ENCODE measurements at places on chromosomes 3 and 15.

- no peak for DNase-seq
Measured at GRCh38 chr15:92643849-92644815, 11.4 kb downstream of the FAM174B start.

DNA sequence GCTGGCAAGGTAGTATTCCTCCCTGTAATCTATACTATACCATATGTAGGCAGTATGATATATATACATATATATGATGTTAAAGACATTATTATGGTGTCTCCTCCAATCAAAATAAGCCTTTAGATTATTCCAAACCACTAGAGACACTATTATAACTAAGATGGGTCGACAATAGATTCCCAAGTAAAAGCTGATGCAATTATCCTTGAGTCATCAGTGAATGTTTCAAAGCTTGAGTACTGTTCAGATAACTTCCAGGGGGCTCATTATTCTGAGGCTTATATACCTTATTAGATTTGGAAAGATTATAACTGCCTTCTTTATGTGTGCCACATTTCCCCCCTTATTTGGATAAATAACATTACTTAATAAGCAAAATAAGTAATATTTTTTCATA, 11.9 kb upstream of the C3orf38 start:
- DNase-seq = no peak

DNA sequence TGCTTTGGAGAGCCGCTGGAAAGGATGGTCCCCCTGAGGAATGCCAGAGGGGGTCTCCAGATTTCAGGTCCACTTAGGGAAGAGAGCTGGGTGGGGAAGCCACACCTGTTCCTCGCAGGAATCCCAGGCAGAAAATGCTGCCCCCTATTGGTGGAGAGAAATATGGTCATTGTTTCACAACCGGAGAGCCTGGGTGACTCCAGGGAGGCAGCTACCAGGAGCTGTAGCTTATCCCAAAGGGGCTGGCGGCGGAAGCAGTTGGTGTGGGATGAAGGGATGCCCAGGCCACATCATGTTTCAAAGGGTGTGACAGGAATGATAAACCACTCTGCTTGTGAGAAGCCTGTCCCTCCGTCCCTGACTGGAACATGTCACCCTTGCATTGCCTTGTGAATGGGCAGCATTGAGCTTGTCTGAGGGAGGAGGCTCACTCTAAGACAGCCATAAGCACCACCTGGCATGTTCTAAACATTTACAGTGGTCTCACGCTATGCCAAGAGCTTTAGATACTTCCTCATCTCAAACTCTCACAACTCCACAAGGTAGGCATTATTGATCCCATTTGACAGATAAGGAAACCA, 34.5 kb downstream of the POMGNT2 start:
- no peak for DNase-seq

DNA sequence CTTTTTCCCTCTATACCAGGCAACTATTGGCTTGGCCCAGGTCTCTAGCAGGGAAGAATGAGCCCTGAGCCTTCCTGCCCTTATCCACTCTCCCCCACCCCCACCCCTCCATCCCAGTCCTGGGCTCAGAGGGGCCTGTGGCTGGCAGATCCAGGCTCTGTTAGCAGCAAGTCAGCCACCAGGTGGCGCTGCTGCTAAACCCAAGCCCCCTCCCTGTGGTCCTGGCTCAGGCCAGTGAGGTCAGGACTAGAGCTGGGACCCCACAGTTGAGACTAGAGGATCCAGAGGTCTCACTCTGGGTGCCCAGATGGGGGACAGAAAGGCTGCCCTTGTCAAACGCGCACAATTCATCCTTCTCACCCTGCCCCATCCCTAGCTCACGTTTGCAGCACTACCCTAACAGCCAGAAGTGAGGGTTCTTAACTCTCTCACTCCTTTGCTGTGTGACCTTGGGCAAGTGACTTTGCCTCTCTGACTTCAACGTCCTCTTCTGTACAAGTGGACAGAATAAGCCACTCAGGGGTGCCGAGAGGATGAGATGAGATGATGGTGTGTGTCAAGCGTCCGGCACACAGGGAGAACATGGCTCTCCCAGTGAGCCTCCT, 46.8 kb upstream of the SLC6A1 start:
- peak; percentile 71 for DNase-seq

DNA sequence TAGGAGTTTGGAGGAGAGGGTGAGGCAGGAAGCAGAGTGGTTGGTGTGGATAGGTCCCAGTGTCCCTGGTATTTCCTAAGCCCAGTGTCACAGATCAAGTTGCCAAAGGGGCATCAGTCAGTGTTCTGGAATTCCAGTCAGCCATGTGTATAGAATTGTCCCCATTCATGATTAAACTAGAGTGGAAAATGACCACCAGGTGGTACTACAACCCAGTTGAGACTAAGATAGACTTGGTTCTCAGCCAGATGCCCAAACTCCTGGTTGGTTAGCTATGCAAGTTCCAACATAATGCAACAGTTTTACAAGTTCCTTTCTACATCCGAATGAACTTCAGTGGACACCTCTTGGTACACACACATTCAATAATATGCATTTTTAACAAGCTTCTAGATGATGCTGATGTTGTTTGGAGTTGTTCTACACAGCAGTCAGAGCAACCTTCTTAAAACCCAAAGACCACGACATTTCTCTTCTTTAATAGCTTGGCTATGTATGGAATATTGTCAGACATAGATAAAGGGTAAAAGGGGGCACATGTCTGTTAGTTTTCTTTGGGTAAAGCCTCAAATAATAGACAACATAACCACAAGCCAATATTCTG, 8.4 kb upstream of the ATR start:
- DNase-seq = no peak

DNA sequence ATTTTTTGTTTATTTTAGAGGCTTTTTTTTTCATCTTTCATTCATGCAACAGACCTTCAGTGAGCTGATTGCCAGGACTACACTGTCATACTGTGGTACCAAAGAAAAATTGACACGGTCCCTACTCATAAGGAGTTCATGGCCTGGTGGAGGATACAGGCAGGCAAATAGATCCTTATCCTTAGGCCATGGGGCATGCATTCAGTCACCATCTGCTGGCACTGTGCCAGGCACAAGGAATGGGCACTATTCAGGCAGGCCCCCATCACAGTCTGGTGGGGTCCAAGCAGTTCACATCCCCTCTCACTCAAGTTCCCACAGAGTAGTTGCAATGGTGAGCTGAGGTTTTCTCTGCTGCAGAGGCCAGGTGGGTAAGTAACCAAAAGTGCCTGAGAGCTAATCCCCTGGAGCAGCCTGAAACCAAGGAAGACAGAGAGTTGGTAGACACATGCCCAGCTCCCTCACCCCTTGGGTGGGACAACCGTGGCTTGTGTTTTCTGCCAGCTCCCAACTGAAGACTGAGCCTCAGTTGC, 17.3 kb downstream of the CISH start:
- DNase-seq = no peak

DNA sequence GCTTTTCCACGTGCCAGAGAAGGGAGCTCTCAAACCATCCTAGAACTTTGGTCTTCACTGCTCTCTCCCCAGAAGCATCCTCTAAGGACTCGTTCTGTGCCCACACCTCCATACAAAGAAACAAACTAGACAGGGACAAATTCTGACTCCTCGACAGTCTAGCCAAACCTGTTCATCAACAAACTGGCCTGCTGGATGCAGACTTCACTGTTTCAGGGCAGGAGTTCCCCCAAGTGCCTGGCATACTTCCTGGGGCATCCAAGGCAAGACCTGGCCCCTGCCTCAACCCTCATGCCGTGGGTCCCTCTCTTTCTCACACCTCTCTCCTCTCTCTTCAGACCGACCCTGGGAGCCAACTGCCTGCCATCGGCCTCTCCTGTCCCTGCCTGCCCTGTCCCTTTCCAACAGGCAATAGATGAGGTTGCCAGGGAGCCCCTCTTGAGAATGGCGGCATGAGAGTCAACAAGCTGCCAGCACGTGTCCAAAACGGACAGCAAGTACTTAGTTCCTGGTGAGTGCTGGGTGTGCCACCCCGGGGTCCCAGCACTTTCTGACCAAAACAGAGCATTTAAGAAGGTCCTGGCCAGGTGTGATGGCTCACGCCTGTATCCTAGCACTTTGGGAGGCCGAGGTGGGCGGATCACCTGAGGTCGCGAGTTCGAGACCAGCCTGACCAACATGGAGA, 79.1 kb upstream of the HES1 start:
- DNase-seq = no peak

DNA sequence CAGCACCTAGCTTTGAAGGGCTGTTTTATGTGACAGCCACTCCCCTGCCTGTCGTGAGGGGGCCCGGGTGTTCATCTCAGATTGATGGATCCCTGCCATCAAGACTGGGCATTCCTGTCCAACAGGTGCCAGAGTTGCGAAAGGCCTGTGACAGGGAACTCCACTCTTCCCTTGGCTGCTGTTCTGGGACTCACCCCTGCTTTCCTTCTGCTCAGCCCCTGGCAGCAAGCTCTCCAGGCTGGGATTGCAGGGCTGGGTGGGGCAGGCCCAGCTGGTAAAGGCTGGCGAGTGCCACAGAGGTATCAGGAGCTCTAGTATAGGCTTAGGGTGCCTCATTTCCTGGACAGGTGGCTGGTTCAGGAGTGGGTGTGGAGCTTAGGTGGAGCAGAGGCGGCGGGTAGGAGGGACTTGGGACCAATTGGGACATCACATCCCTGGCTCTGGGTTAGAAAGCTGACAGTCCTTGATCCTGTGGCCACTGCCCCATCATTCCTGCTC, at the start of gene PLA2G4B:
Gene PLA2G4B, plus strand, starts transcription at position 448 of the 498 bp plus-strand sequence. CDS start 67 bp downstream, outside the sequence.
- no peak for DNase-seq

Data from kidney (tissue), 22 donors.